Fibroblast of the conjunctiva (primary cell): ENCODE measurements at places on chromosomes 4 and X.

DNA sequence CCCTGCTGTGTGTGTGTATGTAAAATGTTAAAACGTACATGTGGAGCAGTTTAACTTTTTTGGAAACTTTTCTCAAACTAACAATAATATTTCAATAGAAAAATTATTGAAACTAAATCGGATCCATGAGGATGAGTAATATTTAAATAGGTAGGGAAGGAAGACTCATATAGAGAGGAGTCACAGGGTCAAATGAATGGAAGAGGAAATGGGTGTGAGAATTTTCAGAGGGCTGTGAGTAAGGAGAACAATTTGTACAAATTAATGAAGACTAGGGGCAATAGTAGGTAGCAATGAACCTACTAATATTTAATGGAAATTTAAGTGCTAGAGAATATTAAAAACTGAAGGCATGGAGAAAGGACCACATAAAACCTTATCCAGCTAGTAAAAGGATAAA is 290.7 kb upstream of the PCDH18 start:
- DNase-seq, result no peak

GRCh38 chr4:155693015-155693663 is 26.5 kb downstream of the GUCY1A1 start:
- DNase-seq, result no peak

GRCh38 chrX:133434197-133434820 is 19.0 kb upstream of the GPC4 start:
- DNase-seq, result no peak

DNA sequence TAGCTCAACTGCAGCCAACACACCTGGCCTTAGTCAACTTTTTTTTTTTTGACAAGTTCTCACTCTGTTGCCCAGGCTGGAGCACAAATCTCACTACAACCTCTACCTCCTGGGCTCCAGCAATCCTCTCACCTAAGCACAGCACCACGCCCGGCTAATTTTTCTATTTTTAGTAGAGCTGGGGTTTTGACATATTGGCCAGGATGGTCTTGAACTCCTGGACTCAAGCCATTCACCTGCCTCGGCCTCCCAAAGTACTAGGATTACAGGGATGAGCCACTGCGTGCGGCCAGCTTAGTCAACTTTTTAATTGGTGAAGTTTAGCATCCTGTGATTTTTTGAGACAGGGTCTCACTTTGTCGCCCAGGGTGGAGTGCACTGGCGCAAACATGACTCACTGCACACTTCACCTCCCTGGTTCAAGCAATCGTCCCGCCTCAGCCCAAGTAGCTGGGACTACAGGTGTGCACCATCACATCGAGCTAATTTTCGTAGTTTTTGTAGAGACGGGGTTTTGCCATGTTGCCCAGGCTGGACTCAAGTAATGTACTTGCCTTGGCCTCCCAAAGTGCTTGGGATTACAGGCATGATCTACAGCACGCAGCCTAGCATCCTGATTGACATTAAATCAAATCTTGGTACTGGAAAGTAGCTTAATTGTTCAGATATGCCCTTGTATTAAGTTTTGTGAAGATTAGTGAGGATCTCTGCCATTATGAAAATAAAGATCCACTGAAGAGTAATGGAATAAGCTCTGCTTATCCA is 8.3 kb downstream of the HNRNPDL start:
- no peak for DNase-seq
